ENCODE measurements at places on chromosomes 3 and 15.

DNA sequence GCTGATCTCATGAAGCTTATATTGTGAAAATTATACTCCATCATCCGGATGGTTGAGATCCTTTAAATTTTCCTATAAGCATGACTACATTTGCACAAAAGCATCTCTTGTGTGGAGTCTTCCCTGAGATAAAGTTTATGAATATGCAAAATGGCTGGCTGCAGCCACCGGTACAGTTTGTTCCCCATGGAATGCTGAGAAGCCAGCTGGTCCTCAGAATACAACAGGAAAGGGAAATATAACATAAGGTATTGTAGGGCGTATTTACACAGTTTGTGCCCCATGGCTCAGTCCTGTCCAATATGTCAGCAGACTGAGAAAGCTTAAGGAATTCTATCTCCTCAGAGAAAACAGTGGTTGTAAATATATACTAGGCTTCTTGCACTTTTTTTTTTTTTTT is 468.6 kb downstream of the CNTN6 start:
- DNase-seq, result no peak

DNA sequence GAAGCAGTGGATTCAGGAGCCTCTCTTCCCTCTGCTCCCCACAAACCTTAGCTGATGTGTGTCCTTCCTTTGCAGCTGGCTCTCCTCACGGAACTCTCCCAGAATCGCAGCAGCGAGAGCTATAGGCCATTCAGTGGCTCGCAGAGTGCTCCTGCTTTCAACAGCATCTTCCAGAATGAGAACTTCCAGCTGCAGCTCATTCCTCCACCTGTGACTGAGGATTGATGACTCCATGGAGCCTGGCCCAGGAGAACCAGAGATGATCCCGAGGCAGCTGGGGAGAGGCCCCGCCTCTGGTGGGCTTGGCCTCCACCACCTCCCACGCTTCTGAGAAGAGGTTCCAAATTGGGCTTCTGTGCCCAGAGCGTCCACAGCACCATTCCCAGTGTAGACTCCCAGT is 101.1 kb downstream of the C3orf70 start:
- no peak for DNase-seq

GRCh38 chr15:75695634-75696310 is 16.9 kb downstream of the CSPG4 start:
- DNase-seq, result no peak

GRCh38 chr3:7144697-7145308 is 283.9 kb downstream of the GRM7 start:
- no peak for DNase-seq

- no peak for DNase-seq
These were observed 23.5 kb upstream of the PAQR5 start for GRCh38 chr15:69275074-69275670.

GRCh38 chr3:157393113-157393512 is 43.5 kb upstream of the PTX3 start:
- DNase-seq, result no peak

DNA sequence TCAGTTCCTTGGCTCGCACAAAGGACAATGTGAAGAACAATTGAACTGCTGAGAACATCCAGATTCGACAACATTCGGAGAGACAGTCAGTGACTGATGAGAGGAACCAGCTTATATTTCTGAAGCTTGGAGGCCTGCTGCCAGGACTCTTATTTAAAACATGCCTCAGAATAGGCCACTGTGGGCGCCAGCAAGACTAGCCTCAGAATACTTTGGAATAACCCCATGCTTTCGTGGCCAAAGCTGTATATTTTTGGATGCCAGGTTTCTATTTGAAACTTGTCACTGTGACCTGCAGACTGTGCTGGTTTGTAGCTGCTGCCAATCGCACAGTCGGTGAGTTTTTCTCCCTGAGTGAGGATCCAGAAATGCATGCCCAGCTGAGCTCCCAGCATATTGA is 129.9 kb upstream of the UBE3A start:
- DNase-seq, result no peak

DNA sequence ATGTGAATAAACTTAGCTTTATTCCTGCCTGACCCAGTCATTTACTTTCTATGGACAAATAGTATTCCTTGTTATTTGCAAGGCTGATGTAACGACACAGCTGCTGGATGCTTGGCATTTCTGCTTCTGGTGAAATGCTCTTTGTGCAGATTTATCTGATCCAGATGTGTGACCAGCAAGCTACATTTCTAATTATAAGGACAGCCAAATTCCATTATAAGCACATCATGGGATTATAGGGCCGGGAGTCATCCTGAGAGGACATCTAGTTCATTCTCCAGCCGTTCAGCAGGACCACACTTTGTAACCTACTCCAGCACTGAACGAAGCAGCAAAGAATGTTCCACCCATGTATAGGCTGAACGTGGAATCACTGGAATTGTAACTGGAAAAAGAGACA is 42.9 kb downstream of the FNDC3B start:
- no peak for DNase-seq

DNA sequence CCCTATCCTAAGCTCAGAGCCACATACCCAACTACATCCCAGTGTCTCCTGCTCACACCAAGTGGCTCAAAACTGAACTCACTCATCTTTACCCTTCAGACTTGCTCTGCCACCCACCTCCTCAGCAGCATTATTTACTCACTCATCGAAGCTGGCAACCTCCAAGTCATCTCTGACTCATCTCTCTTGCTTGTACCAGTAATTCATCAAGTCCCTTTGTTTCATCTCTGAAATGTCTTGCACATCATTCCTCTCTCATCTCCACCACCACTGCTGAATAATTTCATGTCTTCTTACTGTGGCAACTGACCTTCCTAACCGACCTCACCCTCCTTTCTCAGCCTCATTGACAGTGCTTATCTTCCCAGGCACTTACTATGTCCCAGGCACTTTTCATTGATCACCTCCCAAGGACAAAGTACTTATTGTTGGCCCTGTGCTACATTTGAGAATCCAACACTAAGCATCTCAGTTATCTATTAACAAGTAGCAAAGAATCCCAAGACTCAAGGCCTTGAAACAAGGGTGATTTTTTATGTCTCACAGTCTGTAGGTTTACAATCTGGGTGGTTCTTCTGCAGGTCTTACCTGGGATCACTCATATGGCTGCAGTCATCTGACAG is 82.0 kb downstream of the MRPL46 start:
- no peak for DNase-seq

DNA sequence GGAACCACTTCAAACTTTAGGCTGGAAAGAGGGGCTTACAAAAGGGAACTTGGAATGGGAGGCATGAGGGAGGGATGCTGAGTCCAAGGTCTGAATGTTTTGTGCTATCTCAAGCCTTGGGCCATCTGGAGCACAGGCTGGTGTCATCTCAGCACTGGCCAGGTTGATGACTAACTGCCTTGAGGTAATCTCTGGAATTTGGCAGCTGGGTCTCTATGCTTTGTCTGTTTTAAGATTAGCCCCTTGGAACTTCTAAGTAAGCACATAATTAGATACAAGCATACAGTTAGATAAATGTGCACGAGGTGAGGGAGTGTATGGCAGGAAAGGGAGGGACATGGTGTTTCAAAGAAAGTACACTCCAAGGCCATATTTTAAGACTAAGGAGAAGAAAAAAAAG is 252.4 kb upstream of the CCDC54 start:
- no peak for DNase-seq

DNA sequence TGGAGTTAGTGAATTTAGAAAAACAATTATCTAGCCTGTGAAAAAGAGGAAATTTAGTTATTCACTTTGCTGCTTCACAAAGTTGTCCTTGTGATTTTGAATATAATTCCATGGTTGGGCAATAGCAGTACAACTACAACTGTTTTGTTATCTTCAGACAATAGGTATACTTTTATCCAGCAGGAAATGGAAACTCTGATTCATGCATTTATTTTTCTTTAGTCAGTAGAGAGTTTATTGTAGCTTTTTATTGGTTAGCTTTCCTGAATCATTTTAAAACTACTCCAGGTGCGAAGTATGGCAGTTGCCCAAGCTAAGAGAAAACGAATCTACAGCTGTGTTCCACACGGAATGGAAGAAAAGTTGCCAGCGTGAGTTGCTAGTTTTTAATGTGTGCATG is 80.3 kb downstream of the TM4SF4 start:
- DNase-seq, result no peak

GRCh38 chr3:179076243-179077027 is 4.8 kb upstream of the ZMAT3 start:
- DNase-seq, result no peak

- no peak for DNase-seq
These were observed at the start of gene ITIH3 for GRCh38 chr3:52794612-52795099. Gene ITIH3, plus strand, starts transcription at chr3:52794796. Its CDS starts 8 bp downstream, at chr3:52794804.

- no peak for DNase-seq
These were observed 878.0 kb downstream of the PDCD6IP start for GRCh38 chr3:34676436-34676835.

- no peak for DNase-seq
These were observed 417.4 kb downstream of the MFSD1 start for GRCh38 chr3:159219231-159219630.

DNA sequence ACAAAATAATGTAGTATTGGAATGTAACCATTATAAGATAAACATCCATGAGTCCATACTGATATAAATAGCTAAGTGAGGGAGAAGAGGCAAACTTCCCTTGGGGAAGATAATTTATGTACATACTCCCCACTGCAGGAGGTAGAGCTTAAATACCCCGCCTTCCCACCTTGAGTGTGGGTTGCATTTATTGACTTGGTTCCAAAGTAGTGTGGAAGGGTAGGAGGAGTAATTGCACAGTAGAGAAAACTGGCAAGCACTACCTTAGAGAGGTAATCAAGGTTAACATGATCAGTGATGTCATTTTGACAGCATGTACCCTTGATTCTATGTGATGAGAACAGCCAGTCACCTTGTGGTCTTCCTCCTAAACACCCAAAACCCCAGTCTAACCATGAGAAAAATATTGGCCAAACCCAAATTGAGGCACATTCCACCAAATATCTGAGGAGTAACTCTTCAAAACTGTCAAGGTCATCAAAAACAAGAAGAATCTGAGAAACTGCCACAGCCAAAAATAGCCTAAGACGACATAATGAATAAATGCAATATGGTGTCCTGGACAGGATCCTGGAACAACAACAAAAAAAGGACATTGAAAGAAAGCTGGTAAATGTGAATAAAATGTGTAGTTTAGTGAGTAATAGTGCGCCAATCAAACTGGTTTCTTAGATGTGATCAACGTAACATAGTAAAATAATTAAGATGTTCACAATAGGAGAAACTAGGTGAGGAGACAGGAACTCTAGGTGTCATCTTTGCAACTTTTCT is 774 bp upstream of the CNOT10 start:
- DNase-seq, result no peak

DNA sequence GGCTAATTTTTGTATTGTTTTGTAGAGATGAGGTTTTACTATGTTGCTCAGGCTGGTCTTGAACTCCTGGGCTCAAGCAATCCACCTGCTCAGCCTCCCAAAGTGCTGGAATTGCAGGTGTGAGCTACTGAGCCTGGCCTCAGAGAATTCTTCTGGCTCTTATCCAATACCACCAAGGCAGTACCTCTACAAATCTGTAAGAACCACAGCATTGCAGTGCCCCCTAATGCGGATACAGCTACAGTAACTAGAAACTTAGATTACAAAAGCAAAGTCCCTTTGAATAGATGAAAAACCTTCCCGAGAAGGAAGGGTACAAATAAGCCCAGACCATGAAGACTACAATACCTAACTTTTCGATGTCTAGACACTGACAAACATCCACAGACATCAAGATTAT is 107.9 kb upstream of the DPPA4 start:
- no peak for DNase-seq

- DNase-seq, result no peak
These were observed 212.2 kb upstream of the GPR149 start for GRCh38 chr3:154642145-154642544.

- DNase-seq, result no peak
These were observed 44.5 kb upstream of the ZPLD1 start for GRCh38 chr3:102390171-102390864.

DNA sequence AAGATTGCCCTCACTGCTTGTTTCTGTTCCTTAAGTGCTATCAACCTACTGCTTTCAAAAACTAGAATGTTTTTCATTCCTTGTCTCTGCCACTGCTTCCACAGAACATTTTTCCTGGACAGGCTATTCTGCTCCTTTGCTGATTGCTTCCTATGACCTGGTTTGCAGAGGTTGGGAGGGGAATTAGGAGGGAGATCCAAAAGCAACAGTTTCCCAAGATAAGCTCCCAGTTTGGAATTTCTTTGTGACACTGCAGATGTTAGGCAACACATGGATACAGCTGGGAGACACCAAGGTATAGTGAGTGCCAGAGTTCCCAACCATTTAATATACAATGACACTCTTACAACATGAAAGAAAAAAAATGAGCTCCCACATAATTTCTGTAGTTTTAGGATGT is 1036.5 kb downstream of the ROBO2 start:
- DNase-seq, result no peak

- no peak for DNase-seq
These were observed 83.1 kb downstream of the CGGBP1 start for GRCh38 chr3:87975716-87976115.

GRCh38 chr3:160982491-160982890 is 122.7 kb downstream of the B3GALNT1 start:
- no peak for DNase-seq

DNA sequence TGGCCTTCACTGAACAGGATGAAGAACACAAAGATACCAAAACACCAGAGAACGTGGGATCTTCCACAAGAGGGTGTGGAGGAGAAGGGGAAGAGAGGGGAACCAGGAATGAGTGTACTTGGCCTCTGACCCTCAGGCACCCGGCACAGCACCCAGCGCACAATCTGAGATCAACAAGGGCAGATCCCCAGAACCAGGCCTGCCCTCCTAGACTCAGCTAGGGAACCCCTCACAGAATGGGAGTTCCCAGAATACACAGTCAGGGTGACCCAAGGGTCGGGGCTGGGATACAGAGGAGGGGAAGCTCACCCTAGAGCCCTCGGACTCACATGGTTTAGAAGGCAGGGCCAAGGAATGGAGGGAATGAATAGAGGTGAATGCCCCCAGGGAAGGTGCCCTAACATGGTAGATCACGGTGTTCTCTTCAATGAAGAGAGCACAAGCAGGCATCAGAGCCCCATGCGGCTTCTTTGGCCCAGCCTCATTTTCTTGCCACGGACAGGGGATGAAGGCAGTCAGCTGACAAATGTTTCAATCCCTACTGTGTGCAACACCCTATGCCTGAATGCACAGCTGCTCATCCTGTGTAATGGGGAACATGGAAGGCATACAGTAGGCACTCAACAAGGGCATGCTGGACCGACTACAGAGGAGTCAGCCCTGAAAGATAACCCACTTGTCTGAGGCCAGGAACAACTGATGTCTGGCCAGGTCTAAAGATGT is 13.1 kb downstream of the BMF start:
- DNase-seq, result no peak

GRCh38 chr15:40047415-40048210 is 8.6 kb upstream of the SRP14 start:
- DNase-seq, result no peak

GRCh38 chr3:46215810-46216414 is 7.8 kb upstream of the CCR1 start:
- DNase-seq, result no peak

- DNase-seq, result no peak
These were observed 159.4 kb downstream of the FBLN2 start for GRCh38 chr3:13708301-13708700.

- DNase-seq, result no peak
These were observed 28.1 kb upstream of the SPRED1 start for GRCh38 chr15:38224486-38224885.

GRCh38 chr3:94024385-94024784 is 4.0 kb downstream of the STX19 start:
- DNase-seq, result no peak

- DNase-seq, result peak; percentile 64
These were observed 9.5 kb downstream of the CHSY1 start for GRCh38 chr15:101242160-101242998.

Measured in lower leg skin (tissue), 4 donors.